ENCODE measurements at places on chromosomes 16 and 17.

GRCh38 chr17:20271011-20271610, 196.2 kb downstream of the LGALS9B start:
- no peak for DNase-seq

- no peak for DNase-seq
Measured at GRCh38 chr17:37608351-37609169, 658 bp downstream of the SYNRG start.

GRCh38 chr16:21160276-21160675, 1.8 kb downstream of the LDAF1 start:
- no peak for DNase-seq

DNA sequence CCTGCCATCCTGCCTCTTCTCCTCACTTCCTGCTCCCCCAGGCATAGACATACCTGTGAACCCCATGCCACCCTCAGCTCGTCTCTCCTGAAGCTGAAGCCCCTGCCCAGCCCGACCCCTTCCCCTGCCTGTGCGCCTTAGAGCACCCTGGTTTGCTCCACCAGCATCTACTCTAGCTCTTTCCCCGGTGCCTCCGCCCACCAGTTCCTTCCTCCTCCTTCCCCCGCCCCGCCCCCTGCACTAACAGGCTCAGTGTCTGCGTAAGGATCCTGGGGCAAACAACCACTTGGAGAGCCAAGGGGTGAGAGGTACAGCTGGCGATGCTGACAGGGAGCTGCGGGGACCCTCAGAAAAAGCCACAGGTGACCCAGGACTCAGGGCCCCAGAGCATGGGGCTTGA, 1.9 kb downstream of the GPR142 start:
- DNase-seq, result no peak

- DNase-seq, result no peak
Measured at GRCh38 chr17:61451538-61452300, 503 bp upstream of the TBX4 start.

GRCh38 chr16:60091529-60091928, 1357.4 kb upstream of the GOT2 start:
- no peak for DNase-seq

- DNase-seq, result no peak
Measured at GRCh38 chr17:77869041-77869599, 89.4 kb upstream of the TNRC6C start.

GRCh38 chr17:67095803-67096202, 51.4 kb downstream of the CACNG1 start:
- no peak for DNase-seq

DNA sequence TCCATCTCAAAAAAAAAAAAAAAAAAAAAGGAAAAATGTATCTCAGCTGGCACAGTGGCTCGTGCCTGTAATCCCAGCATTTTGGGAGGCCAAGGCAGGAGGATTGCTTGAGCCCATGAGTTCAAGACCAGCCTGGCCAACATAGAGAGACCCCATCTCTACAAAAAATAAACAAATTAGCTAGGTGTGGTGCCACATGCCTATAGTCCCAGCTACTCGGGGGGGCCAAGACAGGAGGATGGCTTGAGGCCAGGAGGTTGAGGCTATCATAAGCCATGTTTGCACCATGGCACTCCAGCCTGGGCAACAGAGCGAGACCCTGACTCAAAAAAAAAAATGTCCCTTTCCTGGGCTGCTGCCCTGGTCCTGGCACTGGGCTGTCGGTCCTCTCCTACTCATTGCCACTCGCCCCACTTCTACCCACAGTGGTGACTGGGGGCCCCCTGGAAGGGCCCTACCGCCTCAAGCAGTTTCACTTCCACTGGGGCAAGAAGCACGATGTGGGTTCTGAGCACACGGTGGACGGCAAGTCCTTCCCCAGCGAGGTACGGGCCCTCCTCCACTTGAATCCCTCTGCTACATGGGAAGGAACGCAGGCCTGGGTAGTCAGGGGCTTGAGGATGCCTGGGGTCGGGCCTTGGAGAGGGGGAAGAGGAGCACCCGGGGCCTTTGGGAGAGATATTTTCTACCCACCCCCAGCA, 6.1 kb downstream of the CA7 start:
- DNase-seq, result no peak

DNA sequence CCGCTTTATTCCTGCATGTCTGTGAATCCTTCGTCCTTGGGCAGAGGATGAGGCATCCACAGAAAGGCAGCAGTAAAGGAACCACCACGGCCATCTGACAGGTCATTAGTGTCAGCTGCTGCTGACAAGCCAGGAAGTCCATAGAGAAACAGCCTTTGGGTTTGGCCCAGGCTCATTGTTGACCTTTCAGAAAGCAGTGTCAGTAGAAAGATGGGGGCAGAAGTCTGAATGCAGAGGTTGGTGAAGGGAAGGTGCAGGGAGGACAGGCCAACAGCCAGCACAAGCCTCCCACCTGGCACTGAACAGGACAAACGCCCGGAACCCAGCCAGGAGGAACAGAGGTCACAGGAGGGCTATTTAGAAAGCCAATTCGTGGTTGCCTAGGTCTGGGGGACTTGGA, 105.8 kb downstream of the VAT1L start:
- DNase-seq, result no peak

All from posterior cingulate gyrus (tissue), 11 donors.